ENCODE measurements at places on chromosomes 6 and 20. TPM values are rescaled to one million over a fixed set of nuclear protein-coding genes. Genes with fewer than 3 reads are reported as not detected.

DNA sequence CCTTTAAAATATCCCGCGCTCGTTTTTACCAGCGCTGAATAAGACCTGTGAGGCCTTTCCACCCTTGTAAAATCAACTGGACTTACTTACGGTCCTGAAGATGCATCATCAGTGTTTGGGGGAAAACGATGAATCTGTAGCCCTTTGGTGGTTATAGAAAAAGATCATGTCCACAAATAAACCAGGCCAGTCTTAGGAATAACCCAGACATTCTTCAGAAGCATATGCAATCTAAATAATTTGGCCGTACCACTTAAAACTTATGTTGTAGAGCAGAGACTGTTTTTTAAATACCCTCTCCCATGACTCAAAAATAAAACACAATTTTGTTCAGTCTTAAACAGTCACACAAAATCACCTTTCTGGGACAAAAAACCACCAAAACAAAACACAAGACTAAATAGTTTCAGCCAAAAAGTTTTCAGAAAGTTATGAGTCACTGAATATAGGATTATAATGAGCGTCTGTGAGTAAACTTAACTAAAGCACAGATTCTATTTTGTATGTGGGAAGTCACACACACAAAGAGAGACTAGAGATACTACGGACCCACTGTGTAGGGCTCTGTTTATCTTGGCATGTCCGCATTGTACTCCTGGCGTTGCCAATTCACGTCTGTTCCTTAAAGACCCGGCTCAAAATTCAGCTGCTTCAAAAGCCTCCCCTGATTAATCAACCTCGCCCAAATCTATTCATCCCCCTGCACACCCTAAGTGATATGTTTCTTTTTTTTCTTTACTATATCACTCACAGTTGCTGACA lies 26.5 kb upstream of the SMOC2 start:
- H3K4me3 ChIP-seq = no peak overlapping the region
- no peaks in the 10 kb centered on the region for H3K4me1 ChIP-seq
- no peaks in the 10 kb centered on the region for H3K27me3 ChIP-seq
- H3K36me3 ChIP-seq = no peaks in the 10 kb centered on the region
- no peak for DNase-seq
- H3K27ac ChIP-seq = no peak overlapping the region

DNA sequence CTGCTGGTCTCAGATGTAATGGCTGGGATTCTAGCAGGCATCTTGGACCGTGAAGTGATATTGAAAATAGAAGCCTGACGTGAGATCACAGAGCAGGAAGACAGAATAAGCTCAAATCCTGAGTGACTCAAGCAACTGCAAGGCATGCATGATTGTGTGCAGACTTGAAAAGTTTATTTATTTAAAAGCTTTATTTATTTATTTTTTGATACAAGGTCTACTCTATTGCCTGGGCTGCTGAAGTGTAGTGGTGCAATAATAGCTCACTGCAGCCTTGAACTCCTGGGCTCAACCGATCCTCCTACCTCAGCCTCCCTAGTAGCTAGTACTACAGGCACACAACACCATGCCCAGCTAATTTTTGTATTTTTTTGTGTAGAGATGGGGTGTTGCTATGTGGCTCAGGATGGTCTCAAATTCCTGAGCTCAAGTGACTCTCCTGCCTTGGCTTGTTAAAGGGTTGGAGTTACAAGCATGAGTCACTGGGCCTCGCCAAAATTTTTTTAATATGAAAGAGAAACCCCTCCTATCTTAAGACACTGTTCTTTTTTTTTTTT lies 40.1 kb upstream of the RNF144B start:
- DNase-seq = no peak
- H3K36me3 ChIP-seq = no peaks in the 10 kb centered on the region
- no peak overlapping the region for H3K27ac ChIP-seq
- no peaks in the 10 kb centered on the region for H3K4me1 ChIP-seq
- H3K4me3 ChIP-seq = no peak overlapping the region

- no peak overlapping the region for H3K27ac ChIP-seq
- peaks cover 6% of the 10 kb centered on the region for H3K4me1 ChIP-seq
- no peaks in the 10 kb centered on the region for H3K27me3 ChIP-seq
- no peak for DNase-seq
Measured at GRCh38 chr6:45185403-45186251, 142.5 kb upstream of the RUNX2 start.

GRCh38 chr6:143333081-143333480 lies 117.4 kb downstream of the ADAT2 start:
- no peak overlapping the region for H3K4me3 ChIP-seq
- no peaks in the 10 kb centered on the region for H3K36me3 ChIP-seq
- DNase-seq = no peak
- H3K4me1 ChIP-seq = no peaks in the 10 kb centered on the region
- H3K27me3 ChIP-seq = no peaks in the 10 kb centered on the region

SUMO4 gene
- polyA plus RNA-seq = 0.36 TPM

PPP1R3G gene
- polyA plus RNA-seq = not detected

DNA sequence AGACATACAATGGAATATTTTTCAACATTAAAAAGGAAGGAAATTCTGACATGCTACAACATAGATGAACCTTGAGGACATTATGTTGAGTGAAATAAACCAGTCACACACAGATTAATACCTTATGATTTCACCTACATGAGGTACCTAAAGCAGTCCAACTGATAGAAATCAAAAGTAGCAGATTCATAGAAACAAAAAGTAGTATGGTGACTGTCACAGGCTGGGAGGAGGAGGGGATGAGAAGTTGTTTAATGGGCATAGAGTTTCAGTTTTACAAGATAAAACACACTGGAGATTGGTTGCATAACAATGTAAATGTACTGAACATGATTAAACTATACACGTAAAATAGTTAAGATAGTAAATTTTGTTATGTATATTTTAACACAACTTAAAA lies 48.5 kb upstream of the OLIG3 start:
- no peaks in the 10 kb centered on the region for H3K4me1 ChIP-seq
- H3K27ac ChIP-seq = no peak overlapping the region
- no peak overlapping the region for H3K4me3 ChIP-seq
- H3K27me3 ChIP-seq = no peaks in the 10 kb centered on the region
- H3K36me3 ChIP-seq = no peaks in the 10 kb centered on the region

- H3K4me3 ChIP-seq = no peak overlapping the region
- H3K27ac ChIP-seq = no peak overlapping the region
- no peaks in the 10 kb centered on the region for H3K4me1 ChIP-seq
- no peak for DNase-seq
Measured at GRCh38 chr20:61307686-61308476, 55.8 kb downstream of the CDH4 start.

DNA sequence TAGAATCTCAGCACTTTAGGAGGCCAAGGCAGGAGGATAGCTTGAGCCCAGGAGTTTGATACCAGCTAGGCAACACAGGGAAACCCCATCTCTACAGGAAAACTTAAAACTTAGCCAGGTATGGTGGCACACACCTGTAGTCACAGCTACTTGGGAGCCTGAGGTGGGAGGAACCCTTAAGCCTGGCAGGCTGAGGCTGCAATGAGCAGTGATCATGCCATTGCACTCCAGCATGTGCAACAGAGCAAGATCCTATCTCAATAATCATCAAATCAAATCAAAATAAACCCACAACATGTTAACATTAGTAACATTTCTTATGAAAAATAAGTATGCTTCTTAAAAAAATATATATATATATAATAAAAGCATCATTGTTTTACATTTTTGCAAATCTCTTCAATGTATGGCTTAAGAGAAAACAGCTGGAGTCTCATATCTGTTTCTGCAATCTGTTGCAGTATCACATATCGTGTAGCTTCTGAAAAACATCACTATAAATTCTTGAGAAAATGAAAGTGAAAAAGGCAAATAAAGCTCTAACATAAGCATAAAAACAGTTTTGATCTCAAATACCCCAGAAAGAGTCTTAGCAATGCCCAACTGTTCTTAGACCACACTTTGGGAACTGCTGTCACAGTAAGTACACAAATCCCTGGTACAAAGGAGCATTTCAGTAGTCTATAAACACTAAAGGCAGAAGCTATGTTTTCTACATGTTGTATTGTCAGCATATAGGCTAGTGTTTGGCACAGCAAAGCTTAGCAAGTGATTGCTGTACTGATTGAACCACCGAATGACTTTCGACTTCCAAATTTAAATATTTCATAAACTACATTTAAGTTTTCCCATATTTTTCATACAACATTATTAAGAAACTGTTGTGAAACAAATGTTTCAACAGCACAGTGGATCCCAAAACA lies 8.0 kb downstream of the MMUT start:
- H3K4me1 ChIP-seq = no peaks in the 10 kb centered on the region
- H3K36me3 ChIP-seq = peaks cover 7% of the 10 kb centered on the region
- no peak overlapping the region for H3K4me3 ChIP-seq
- H3K27ac ChIP-seq = no peak overlapping the region
- no peak for DNase-seq

- H3K27me3 ChIP-seq = no peaks in the 10 kb centered on the region
- no peaks in the 10 kb centered on the region for H3K36me3 ChIP-seq
- H3K4me3 ChIP-seq = peak overlapping the region; percentile 34
- H3K4me1 ChIP-seq = peaks cover 18% of the 10 kb centered on the region
- H3K27ac ChIP-seq = peak overlapping the region; percentile 57
- no peak for DNase-seq
Measured at GRCh38 chr20:4038676-4039370, 23.5 kb upstream of the RNF24 start.

PAK5 gene
- not detected for polyA plus RNA-seq

DNA sequence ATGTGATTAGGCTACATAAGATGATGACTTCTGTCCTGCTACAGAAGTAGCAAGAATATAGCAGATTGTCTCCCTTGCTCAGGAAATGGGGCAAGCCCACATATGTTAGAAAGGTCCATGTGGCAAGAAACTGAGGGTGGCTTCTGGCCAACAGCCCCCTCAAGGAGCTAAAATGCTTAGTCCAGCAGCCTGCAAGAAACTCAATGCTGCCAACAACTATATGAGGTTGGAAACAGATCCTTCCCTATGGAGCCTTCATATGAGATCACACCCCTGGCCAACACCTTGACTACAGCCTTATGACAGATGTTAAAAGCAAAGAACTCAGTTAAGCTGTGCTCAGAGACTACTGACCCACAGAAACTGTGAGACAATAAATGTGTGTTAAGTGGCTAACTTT lies 22.1 kb downstream of the PTPRT start:
- no peak for DNase-seq
- no peaks in the 10 kb centered on the region for H3K27me3 ChIP-seq
- H3K4me3 ChIP-seq = no peak overlapping the region
- no peaks in the 10 kb centered on the region for H3K4me1 ChIP-seq

DNA sequence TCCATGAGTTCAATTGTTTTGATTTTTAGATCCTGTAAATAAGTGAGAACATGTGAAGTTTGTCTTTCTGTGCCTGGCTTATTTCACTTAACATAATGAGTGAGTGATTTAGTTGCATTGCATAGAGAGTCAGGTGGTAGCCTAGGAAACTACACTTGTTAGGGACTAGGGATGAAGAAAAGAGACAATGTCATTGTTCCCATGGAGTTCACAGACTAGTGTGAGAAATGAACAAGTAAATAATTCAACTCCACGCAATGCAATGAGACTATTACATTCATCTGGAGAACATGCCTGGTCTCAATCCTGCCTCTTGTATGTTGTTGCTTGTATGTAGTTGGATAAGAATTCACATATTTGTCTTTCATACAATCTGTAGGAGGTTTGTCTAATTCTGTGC lies 76.3 kb upstream of the B3GAT2 start:
- H3K27ac ChIP-seq = no peak overlapping the region
- H3K4me3 ChIP-seq = no peak overlapping the region
- H3K36me3 ChIP-seq = no peaks in the 10 kb centered on the region
- DNase-seq = no peak

DNA sequence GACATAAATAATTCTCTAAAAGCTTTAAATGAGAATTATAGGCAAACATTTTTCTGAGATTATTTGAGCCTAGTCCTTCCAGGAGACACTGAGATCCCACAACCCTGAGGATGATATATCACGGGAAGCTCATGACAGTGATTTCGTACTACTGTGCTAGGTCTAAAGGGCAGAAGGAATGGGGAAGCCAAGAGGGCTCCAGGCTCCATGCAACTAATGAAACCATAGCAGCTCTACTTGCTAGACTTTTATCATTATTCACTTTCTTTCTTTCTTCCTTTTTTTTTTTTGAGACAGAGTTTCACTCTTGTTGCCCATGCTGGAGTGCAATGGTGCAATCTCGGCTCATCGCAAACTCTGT lies 57.3 kb upstream of the SGK1 start:
- no peak overlapping the region for H3K27ac ChIP-seq
- H3K36me3 ChIP-seq = no peaks in the 10 kb centered on the region

GRCh38 chr20:24746351-24746685 lies 202.8 kb upstream of the CST7 start:
- no peaks in the 10 kb centered on the region for H3K4me1 ChIP-seq
- H3K27ac ChIP-seq = no peak overlapping the region
- no peak for DNase-seq
- H3K4me3 ChIP-seq = no peak overlapping the region
- no peaks in the 10 kb centered on the region for H3K27me3 ChIP-seq
- no peaks in the 10 kb centered on the region for H3K36me3 ChIP-seq

DNA sequence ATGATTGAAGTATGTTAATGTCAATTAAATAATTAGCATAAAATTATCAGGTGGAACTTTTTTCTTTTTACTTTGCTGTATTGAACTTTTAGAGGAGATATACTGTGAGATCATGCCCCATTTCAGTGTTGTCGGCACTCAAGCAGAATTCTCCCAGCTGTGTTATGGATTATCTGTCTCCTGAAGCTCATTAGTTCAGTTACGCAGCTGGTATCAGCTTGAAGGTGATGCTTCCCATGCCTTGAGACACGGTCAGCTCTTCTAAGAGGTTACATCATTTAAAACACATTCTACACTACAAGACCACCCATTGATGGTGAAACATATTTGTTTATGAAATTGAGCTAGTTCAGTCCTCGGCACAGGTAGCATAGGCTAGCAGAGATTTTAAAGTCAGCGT lies 68.9 kb upstream of the PHACTR2 start:
- no peaks in the 10 kb centered on the region for H3K27me3 ChIP-seq
- no peak for DNase-seq
- no peak overlapping the region for H3K4me3 ChIP-seq

DNA sequence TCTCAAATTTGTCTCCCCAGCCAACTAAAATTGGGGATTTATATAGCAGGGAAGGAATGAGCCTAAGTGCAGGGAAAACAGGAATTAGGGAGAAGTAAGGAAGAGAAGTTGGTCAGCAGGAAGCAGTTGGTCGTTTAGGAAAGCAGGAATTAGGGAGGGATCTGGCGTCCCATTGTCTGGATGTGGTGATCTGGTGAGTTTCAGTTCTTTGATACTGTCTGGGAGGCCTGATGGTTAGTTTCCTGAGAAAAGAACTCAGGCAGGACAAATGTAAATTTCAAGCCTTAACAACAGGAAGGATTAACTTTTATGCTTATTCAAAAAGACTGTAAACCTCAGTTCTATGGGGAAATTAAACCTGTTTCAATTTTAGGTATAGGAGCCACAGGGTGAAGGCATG lies 116.2 kb upstream of the PRL start:
- no peaks in the 10 kb centered on the region for H3K36me3 ChIP-seq
- H3K4me3 ChIP-seq = no peak overlapping the region
- H3K27me3 ChIP-seq = no peaks in the 10 kb centered on the region
- DNase-seq = no peak
- no peaks in the 10 kb centered on the region for H3K4me1 ChIP-seq
- H3K27ac ChIP-seq = no peak overlapping the region
